PC-9 (cell line): ENCODE measurements at places on chromosomes 4 and X. TPM values are rescaled to one million over a fixed set of nuclear protein-coding genes. Genes with fewer than 3 reads are reported as not detected.

The BTC gene
- total RNA-seq, result 4.5 TPM in 2 replicates

The KDR gene
- total RNA-seq, result 0.09 and 0.20 TPM in 2 replicates

The SMIM31 gene
- total RNA-seq, result not detected in 2 replicates

The MAGIX gene
- total RNA-seq, result 1.8 and 2.0 TPM in 2 replicates

DNA sequence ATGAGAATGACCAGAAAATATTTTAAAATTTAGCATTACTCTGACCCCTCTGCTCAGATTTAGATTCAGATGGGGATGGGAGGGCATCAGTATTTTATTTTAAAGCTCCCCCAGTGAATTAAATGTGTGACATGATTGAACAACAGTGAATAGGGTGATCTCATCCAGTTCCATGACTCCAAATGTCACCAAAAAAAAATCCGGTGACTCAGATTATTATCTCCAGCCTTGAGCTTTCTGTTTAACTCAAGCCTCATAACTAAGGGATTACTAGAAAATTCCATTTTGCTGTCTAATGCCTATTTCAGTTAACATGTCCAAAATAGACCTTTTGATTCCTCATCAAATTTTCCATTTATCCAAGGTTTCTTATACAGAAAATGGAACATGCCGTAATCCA, 121.8 kb upstream of the TMEM47 start:
- no peak for DNase-seq

GRCh38 chr4:14916554-14917297, 85.6 kb upstream of the CPEB2 start:
- DNase-seq, result peak; percentile 65

DNA sequence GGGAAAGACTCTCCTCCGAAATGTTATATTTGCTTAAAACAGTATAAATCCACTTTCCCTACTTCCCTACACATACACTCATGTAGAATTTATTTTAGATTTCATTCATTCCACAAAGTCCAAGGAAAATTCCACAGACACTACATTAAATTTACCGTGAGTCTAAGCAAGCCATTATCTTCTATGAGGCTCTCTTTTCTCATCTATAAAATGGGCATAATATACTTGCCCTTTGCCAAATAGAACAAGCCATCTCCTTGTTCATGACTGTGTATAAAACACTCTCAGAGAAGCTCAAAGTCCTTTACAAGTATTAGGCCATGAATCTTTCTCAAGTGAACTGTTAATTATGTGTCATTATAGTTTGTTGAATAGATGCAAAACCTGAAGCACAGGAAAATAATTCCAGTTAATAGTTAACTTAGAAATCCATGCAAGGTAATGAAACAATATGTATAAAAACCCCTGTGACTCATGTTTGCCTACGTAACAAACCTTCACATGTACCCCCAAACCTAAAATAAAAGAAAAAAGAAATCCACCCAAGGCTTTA, 10.7 kb downstream of the TEC start:
- DNase-seq, result no peak

GRCh38 chr4:4361883-4362282, 25.0 kb upstream of the NSG1 start:
- no peak for DNase-seq

GRCh38 chr4:102500696-102501446, at the start of gene NFKB1:
Gene NFKB1, plus strand, starts transcription at chr4:102501359. Its CDS starts 24,160 bp downstream, at chr4:102525519.
- peak; percentile 35 for DNase-seq

DNA sequence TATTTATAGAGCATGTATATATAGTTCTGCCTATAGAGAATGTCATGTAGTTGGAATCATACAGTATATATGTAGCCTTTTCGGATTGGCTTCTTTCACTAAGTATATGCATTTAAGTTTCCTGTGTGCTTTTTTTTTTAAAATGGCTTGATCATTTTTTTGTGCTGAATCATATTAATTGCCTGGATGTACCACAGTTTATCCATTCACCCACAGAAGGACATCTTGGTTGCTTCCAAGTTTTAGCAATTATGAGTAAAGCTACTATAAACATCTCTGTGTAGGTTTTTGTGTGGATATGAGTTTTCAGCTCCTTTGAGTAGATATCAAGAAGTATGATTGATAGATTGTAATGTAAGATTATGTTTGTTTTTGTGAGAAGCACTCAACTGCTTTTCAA, 23.8 kb downstream of the PTTG2 start:
- DNase-seq, result no peak

GRCh38 chrX:24479924-24480323, 14.8 kb downstream of the PDK3 start:
- peak; percentile 58 for DNase-seq

- no peak for DNase-seq
Observed at GRCh38 chr4:156754832-156755570, 216.6 kb downstream of the PDGFC start.

DNA sequence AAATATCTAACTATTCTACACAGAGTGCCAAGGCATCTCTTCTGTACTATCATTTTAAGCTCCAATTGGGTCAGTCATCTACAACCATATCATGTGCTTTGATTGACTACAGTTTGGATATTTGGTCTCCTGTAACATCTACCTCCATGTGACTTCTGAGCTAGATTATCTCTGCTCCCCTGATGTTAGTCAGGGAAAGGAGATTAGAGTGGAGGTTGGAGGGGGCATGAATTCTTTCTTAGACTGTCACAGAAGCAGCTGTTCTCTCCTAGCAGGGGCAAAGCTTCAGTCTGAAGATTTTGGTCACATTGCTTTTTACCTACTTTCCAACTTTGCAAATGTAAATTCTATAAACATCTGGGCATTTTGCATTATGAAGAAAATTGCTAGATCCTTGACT, 62.6 kb upstream of the C4orf54 start:
- DNase-seq, result no peak

DNA sequence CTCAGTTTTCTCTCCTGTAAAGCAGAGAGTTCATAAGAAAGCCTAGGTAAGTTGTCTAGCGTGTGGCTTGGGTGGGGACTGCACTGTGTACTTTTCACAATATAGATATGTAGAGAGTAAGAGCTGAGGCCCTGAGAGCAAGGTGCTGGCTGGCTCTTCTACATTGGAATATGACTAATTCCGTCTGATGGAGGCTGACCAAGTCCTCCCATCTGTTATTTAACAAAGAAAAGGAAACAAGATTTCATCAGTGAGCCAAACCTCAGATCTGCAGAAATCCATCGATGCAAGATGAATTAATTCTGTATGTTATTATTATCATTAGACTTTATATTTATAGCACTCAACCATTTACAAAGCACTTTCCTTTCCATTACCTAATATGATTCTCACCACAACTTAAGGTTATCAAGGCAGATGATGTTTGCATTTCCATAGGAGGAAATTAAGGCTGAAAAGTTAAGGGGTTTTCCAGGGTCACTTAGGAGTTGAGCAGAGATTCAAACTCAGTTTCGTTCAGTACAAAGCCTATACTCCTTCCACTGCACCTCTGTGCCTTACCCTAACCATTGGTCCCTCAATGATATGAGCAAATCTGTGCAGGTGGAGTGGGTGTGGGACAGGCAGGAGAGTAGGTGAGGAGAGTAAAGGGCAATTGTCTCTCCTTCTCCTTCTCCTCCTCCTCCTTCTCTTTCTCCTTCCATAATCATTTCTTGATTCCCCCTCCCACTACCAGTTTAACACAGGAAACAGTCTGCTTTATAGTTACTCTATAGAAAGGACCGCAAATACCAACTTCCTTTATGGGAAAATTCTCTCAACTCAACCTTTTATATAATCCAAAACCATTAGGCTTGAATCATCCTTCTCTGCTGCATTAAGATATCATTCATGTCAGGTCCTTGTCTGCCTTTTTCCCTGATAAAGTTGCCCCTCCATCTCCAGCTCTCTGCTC, 27.6 kb upstream of the SRD5A3 start:
- no peak for DNase-seq

- DNase-seq, result no peak
Observed at GRCh38 chr4:80321776-80322175, 13.8 kb upstream of the CFAP299 start.

- DNase-seq, result no peak
Observed at GRCh38 chrX:50452782-50453181, 17.8 kb downstream of the DGKK start.

DNA sequence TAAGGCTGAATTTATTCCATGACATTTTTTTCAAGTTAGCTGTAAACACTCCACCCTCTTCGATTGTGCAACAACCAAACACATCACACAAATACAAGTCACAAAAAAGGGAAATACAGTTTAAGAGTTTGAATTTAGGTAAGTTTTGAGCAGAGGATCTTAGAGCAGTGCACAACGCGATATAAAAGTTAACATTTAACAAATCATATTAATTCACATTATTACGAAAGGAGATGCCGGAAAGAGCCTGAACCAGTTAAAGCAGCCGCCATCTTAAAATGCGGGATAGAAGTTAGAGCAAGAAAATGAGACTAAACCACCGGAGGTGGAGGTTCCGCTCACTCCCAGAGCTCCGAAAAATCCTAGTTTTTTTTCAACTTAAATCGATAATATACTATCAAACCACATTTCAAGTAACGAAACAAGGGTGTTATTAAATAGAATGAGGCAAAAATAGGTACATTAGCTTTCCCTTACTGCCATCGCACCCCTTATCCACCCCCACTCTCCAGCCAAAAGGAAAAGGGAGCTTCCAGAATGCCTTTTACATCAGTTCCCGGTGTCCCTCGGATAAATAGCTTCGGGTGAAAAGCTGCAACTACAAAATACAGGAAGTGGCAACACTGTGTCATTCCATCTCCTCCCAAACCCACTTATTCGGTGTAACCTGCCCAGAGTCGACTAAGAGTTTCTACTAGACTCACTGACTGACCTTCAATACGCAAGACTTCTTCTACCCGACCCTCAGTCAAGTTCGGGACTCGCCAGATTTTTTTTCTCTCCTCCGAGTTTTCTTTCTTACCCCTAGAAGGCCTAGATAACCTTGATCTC, 1.9 kb downstream of the UBE2D3 start:
- no peak for DNase-seq

DNA sequence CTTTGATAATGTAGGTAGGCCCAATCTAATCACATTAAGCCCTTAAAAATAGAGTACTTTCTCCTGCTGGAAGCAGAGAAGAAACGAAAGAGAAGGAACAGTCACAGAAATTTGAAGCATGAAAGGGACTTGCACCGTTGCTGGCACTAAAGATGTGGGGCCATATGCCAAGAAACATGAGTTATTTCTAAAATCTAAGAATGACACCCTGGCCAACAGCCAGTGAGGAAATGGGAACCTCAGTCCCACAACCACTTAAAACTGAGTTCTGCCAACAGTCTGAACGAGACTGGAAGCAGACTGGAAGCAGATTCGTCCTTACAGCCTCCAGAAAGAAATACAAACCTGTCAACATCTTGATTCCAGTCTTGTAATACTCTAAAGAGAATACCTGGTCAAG, 70.1 kb downstream of the CENPC start:
- DNase-seq, result no peak

DNA sequence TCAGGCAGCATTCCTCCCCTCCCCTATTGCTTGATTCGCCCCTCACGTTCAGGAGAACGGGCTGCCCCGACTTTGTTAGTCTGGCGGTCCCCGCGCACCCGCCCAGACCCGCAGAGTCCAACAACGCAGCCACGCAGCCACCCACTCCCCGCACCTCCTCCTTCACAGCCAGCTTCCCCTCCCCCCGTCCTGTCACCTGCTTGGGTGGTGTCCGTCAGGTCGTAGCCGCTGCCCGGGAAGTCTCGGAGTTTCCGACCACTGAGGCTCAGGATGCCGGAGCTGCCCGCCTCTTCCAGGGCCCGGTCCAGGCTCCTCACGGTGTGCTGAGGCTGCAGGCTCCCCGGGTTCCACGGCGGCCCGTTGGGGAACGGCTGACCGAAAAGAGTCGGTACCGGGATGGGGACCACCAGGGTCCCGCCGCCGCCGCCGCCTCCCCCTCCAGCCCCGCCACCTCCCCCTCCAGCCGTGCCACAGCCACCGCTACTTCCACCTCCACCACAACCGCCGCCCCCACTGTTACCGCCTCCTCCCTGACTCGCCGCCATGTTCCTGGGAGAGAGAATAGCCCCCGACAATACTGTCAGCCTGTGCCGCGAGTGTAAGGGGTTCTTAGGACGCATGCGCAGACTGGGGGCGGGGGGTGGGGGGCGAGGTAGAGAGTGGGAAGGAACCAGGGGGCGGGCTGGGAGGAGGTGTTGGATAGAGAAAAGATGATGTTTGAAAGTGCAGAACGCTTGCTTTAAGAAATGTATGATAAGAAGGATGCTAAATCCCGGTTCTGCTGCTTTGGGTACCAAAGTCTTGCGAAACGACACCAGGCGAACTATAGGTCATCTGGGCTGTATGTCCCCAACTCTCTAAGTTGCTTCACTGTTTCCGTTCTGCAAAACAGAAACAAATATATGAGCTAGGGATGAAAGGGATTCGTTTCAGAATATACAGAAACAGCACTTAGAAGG, at the start of gene LRCH2:
TSS of gene LRCH2 (minus strand) at position 600 of the 959 bp plus-strand sequence. CDS start at position 545, 55 bp downstream.
- DNase-seq, result no peak

- no peak for DNase-seq
Observed at GRCh38 chr4:139223682-139224317, 46.8 kb upstream of the ELF2 start.

GRCh38 chrX:45876206-45876605, 669.0 kb downstream of the ZNF674 start:
- DNase-seq, result no peak

DNA sequence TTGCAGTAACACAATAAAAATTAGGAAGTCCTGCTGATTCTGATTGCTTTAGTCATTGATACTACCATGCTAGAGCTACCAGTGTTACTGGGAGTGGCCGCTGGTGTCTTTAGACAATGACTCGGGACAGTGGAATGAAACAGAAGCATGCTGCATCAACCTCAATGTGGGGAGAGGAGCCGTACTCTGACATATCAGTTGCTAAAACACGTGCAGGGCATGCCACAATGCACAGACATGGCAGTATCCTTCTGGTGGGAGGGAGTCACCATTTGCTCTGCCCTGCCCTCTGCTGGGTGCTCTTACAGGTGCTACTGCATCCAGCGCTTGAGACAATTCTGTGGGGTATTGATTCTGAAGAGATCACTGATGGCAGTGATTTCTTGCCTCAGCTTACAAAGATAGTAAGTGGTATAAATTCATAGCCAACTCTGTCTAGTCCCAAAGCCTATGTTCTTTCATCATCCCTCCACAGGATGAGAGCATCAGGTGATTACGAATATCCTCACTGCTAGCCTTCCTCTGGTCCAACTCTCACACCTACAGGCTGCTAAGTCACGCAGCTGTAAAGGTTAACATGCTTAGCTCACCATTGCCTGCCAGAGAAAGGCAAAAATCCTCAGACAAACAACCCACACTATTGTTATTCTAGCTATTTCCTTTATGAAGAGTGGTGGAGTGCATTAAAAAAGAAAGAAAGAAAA, 43.7 kb downstream of the NSG1 start:
- peak; percentile 17 for DNase-seq
